Activated T-helper 17 cell treated with anti-CD3 and anti-CD28 coated beads, Interleukin-2, amount 50 U/mL, for 72 hours (primary cell): ENCODE measurements at places on chromosomes 2 and 18.

DNA sequence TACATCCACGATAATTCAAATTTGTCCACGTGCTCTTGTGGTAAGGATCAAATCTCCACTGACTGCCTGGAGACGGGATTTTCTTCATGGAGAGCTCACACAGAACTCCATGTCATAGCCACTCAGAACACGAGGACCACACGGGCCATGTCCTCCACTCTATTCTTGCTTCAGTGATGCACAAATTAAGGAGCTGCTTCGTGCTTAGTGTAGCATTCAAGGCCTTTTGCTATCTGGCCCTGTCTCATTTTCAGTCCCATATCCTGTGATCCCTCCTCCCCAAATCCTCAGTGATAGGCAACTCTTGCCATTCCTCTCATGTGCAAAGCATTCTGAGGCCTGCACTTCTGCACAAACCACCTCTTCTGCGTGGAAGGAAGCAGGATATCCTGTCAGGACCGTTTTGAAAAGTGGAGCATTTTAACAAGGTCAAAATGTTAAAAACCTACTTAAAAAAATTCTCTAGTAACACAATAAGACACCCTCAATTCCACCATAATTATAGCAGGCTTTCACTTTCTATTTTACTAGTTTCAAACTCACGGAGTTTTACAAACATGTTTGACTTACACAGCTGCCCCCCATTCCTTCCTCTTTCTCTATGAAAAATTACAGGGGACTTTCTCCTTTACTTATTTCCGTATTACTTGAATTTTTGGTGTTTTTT, 35.2 kb downstream of the ST3GAL5 start:
- peak; percentile 53 for ATAC-seq

GRCh38 chr2:80255918-80256781, 48.4 kb downstream of the LRRTM1 start:
- ATAC-seq, result no peak

DNA sequence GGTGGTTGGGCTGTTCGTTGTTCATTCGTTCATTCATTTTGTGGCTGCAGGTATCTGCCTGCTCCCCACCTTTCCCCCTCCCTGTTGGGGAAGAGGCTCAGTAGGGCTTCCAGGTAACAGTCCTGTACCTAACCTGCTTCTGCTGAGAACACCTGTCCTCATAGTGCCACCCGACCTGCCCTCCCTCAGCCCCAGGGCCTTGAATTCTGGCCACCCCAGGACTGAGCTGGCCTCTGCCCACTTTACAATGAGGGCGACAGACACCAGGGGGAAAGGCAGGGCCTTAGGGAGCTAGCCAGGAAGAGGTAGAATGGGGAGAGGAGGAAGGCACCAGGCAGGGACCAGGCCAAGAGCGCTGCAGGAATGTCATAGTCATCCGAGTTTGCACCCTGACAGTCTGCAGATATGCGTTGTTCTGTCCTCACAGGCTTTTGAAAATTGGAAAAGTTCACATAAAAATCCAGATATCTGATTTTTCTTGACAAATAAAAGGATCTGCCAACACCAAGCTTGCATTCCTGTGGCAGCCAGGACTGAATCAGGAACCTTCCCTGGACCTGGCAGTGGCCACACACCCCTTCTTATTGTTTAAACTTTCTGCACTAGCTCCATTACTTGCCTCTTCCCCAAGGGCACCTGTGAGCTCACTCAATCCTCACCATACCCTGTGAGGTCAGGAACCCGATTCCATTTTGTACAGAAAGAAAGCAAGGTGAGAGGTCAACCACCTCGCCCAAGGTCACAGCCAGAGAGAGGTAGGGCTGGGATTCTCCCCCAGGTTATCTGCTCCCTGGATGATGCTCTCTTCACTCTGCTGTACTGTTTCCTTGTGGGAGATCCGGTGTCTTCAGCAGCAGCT, 35.3 kb upstream of the MRPL33 start:
- ATAC-seq, result no peak

GRCh38 chr2:147133286-147133908, 711.4 kb upstream of the ACVR2A start:
- no peak for ATAC-seq

DNA sequence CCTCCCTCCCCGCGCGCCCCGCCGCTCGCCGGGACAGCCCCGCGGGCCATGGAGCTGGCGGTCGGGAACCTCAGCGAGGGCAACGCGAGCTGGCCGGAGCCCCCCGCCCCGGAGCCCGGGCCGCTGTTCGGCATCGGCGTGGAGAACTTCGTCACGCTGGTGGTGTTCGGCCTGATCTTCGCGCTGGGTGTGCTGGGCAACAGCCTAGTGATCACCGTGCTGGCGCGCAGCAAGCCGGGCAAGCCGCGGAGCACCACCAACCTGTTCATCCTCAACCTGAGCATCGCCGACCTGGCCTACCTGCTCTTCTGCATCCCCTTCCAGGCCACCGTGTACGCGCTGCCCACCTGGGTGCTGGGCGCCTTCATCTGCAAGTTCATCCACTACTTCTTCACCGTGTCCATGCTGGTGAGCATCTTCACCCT, 865 bp downstream of the GALR1 start:
- no peak for ATAC-seq

GRCh38 chr2:218404351-218405085, 4.8 kb downstream of the CTDSP1 start:
- no peak for ATAC-seq

- ATAC-seq, result no peak
Measured at GRCh38 chr18:41758534-41758933, 196.5 kb upstream of the PIK3C3 start.

- no peak for ATAC-seq
Measured at GRCh38 chr18:74789078-74789477, 191.4 kb downstream of the ZNF407 start.

DNA sequence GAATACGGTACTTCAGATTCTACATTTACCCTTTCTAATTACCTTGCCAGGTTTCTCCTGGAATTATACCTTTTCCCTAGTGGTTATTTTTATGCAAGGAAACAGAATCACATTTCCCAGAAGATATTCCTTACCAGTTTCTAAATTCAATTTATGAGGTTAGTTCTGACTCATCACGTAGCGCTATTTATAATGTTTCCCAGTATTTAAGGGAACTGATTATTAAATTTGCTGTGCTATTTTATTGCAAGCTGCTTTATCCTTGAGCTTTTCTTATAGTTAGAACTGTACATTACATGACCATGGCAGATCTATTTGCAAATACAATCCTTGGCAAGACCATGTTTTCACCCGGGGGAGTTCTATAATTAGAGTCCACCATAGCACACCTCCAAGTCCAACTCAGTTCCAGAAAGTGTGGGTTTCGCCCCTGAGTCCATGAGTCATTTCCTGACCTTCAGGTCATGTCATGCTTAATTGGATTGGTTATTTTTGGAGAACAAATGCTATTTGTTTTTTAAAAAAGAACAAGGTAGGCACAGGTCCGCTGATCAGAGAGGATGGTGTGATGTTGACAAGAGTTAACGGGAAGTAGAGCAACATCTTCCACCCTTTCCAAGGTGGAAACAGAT, 126.6 kb downstream of the ZNF532 start:
- ATAC-seq, result peak; percentile 82

GRCh38 chr2:212914392-212914791, 237.0 kb downstream of the IKZF2 start:
- no peak for ATAC-seq

- ATAC-seq, result no peak
Measured at GRCh38 chr2:163748420-163748819, 12.6 kb upstream of the FIGN start.

- ATAC-seq, result no peak
Measured at GRCh38 chr18:6738622-6739021, 9.1 kb downstream of the ARHGAP28 start.

DNA sequence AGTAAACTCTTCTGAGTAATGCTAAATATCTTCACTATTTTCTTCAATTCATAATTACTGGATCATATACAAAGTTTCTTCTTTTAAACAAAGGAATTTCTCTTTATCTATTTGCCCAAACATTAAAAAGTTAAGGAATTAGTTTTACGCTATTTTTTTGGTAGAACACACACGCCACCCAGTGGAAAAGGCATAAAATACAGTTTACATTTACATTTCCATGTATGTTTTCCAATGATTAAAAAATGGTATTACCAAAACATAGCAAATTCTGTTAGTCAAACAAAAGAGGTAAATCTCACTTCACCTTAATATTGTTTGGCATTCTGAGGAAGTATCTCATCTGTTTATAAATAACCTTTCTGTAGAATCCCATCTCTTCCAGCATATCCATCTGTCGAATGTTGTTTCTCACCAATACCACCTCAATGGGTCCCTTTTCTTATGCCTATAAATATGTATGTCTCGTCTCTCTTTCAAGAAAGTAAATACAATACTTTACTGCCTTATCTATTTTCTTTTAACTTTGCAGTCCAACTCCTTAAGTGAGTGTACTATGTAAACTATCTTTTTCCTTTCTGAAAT, 7.2 kb downstream of the BOLL start:
- ATAC-seq, result no peak

DNA sequence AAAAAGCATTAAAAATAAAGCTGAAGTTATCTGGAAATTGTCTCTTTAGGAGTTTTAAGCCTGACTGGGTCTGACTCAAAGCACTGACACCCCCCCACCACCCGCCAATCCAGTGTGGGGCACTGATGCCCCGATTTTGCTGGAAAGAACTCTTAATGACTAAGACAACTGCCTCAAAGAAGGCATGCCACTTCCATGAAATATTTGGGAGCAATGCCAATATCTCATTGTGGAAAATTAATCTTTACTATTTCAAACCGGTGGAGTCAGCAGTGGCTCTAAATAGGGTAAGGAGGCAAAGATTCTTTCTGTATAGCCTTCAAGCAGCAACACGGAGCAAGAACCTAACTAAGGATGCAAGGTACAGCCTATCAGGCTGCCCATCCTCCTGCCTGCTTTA, 4.5 kb downstream of the FKBP7 start:
- no peak for ATAC-seq

DNA sequence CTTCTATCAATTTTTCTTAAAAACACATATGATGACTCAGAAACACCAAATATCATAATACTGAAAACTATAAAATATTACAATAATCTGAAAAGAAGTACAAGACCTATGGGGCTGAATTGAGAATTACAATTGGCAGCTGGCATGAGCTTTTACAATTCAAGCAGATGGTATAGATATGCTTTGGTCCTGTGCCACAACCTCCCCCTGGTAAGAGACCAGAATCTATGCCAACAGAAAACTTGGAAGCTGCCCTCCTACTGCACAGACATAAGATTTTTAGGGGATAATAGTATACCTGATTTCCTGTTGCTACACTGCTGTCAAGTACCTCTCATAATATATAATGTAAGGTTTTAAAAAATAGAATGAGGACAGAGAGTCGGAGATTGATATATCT, 46.8 kb upstream of the CDH7 start:
- no peak for ATAC-seq

DNA sequence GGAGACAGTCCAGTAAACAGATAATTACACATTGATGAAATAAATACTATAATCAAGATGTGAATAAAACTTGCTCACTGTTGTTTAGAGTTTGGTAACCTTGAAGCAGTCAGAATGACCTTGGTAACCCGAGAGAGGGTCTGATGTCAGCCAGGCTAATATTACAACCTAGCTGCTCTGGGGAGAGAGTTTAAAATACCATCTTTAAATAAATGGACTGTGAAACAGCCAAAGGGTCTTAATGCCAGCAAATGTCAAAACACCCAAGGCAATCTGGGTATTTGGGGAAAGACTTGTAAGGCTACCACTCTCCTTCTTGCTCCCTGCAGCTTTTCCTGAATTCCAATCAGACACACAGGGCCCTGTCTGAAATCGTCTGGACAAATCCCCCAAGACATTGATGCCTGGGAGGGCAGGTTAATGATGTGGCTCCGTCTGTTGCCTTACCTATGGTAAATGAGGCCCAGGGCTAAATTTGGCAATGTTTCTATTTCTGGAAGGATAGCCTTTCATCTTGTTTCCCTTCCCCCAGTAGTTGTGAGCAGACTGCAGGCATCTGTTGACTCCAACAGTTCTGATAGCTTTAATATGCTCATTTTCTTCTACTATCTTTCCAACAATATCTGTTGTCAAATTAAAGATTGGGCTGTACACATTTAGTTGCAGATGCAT, 43.0 kb upstream of the ITGB6 start:
- ATAC-seq, result no peak

DNA sequence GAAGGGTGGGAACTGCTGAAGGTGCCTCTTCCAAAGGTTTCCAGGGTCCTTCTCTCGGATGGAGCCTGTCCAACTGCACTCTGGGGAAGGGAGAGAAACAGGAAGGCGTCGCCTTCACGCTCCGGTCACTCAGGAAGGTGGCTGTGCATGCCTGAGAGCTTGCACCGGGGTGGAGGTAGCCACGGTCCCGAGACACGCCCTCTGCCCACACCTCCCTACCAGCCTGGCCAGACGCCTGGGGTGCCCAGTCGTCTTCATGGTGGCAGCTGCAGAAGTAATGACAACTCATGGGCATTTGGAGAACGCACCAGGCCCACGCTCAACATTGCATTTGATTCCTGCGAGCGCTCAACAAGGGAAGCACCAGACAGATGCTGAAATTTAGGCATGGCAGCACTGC, 59.9 kb downstream of the ADNP2 start:
- no peak for ATAC-seq

- no peak for ATAC-seq
Measured at GRCh38 chr2:1755436-1756191, 11.3 kb upstream of the PXDN start.

DNA sequence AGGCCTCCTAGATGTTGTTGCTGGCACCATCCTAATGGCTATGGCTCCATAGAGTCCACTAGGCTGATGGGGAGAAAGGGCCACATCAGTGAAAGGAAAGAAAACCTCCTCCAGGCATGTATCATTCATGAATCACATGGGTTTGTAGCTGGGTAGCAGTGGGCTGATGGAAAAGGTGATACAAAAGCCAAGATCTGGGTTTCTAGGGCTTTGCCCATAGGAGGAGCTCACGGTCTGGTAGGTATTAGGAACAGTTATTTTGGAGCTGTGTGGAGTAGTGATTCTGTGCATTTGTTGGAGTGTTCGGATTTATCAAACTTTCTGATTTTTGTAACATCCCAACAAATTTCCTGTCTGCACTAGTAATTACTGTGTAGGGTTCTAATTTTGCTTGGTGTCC, 259.2 kb downstream of the SLC4A3 start:
- ATAC-seq, result no peak

GRCh38 chr2:199772035-199772976, 78.7 kb downstream of the FTCDNL1 start:
- no peak for ATAC-seq

- ATAC-seq, result no peak
Measured at GRCh38 chr2:173248381-173248780, 106.3 kb upstream of the CDCA7 start.
